IMR-90 (cell line): ENCODE measurements at places on chromosomes 11 and 22. TPM values are rescaled to one million over a fixed set of nuclear protein-coding genes. Genes with fewer than 3 reads are reported as not detected.

DNA sequence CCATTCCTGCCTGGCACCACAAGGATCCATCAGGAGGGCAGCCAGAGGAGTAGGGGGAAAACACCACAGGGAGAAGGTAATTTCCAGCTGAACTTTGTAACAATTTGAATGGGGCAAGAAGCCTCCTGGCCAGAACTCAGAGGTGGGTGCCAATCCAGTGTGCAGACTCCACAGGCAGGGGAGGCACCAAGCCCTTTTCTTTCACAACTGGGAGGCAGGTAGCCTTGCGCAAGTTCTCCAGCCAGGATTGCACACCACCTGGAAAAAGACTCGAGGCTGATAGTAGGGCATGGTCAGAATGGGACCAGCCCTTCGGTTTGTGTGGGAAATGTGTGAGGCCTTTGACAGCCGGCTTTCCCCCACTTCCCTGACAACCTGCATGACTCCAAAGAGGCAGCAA is 161.9 kb upstream of the ARHGAP42 start:
- no peak for DNase-seq

DNA sequence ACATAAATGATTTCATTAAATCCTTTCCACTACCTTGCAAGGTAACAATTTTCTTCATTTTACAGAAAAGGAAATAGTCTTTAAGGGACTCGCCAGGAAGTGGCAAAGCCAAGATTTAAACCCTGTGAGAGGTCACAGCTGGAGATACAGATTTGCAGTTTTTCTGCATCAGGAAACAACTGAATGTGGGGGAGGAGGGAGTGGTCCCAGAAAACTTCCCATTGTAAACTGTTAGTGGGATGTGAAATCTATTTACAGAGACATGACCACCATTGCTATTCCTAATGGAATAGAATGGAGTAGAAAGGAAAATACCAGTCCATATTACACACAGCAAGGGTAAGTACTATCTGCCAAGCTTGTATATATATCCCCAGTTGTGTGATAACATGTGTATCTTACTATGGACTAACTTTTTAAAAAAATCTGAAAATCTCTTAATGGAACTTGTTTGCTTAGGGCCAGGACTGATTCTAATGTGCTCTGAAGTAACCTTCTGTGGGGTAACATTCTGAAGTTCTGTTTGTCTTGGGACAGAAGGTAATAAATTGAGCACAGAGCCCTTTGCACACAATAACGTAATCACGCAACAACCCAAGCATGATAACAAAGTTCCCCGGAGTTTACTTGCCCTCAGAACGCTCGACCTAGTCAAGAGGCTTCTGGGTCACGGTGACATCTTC is 10.9 kb upstream of the TSKU start:
- DNase-seq: peak; percentile 50

- no peak for DNase-seq
Observed at GRCh38 chr22:45506816-45507360, 4.2 kb downstream of the FBLN1 start.

DNA sequence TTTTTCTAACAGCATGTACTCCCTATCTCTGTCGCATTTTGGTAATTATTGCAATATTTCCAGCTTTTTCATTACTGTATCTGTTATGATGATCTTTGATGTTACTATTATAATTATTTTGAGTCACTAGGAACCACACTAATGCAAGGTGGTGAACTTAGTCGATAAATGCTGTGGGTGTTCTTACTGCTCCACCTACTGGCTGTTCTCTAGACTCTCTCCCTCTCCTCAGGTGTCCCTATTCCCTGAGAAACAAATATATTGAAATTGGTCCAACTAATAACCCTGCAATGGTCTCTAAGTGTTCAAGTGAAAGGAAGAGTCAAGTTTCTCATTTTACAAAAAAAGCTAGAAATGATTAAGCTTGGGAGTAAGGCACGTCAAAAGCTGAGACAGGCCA is 10.5 kb downstream of the ARL14EP start:
- DNase-seq: no peak

- DNase-seq: no peak
Observed at GRCh38 chr11:110772863-110773262, 60.6 kb upstream of the ARHGAP20 start.

DNA sequence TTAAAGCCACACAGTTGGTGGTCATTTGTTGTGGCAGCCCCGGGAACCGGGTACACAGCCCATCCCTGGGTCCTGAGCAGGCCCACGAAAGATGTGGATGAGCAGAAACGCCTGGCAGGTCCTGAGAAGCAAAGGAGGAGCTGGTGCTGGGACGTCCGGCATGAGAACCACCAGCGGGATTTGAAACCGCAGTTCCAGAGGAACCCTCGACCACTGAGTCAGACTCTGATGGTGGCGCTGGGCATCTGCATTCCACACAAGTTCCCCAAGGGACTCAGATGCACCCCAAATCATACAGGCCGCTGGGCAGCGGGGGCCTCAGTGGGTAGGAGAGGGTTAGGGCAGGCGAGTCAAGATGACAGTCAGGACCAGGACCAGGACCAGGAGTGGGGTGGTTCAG is 363.0 kb downstream of the SHANK2 start:
- no peak for DNase-seq

GRCh38 chr11:68271023-68271780 is 571 bp downstream of the C11orf24 start:
- peak; percentile 83 for DNase-seq

DNA sequence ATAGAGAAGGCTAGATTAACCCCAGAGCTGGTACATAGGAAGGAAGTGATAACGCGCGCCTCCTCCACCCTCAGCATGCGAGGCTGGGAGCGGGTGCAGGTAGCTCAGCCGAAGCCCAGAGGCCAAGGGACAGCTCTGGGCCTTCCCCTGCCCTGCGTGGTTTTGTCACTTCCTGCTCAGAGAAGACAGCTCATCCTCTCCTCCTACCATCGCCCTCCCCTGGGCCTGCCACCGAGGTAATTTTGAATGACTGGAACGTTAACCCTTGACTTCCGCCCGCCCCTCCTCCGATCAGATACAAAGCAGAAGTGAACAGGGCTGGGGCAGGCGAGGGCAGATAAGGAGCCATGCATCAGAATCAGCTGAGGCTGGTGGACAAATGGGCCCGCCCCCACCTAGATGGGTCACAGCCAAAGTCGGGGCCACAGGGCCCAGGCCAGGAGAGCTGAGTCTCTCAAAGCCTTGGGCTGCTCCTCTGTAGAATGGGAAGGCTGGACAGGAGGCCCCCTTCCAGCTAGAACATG is 1.6 kb downstream of the RAC2 start:
- DNase-seq: peak; percentile 38

GRCh38 chr22:41383085-41383484 is 1.3 kb downstream of the TEF start:
- DNase-seq: no peak

- DNase-seq: no peak
Observed at GRCh38 chr22:39446239-39446721, 10.5 kb upstream of the MGAT3 start.

- no peak for DNase-seq
Observed at GRCh38 chr11:60852982-60853950, 2.5 kb downstream of the PTGDR2 start.

- DNase-seq: no peak
Observed at GRCh38 chr11:43558556-43559127, 121.9 kb upstream of the HSD17B12 start.

- no peak for DNase-seq
Observed at GRCh38 chr11:45817191-45817590, 12.2 kb downstream of the SLC35C1 start.

DNA sequence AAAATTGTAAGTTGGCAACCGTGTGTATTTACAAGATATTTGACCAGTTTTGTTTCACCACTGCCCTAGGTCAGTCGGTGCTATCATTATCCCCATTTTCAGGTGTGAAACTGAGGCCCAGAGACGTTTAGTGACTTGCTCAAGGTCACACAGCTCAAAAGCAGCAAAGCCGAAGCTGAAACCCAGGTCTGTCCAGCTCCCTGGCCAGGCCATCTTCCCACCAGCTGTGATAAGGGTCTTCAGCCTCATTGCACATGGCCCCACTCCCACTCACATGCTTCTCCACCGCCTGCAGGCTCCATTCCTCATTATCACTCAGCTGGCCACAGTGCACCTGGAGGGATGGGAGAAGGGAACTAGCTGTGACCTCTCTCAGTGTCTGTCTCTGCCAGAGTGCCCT is 83.2 kb downstream of the PDE2A start:
- no peak for DNase-seq

- DNase-seq: no peak
Observed at GRCh38 chr11:22666325-22666687, at the start of gene GAS2. Gene GAS2, plus strand, starts transcription at chr11:22666611. Its CDS starts 8,259 bp downstream, at chr11:22674870.

EMID1 gene
- total RNA-seq: 0.28 and 0.54 TPM in 2 replicates

C22orf31 gene
- total RNA-seq: not detected in 2 replicates

EIF3L gene
- 464 and 593 TPM in 2 replicates for total RNA-seq

GDPD5 gene
- total RNA-seq: 1.7 and 2.0 TPM in 2 replicates

TRIM21 gene
- 18.6 and 19.2 TPM in 2 replicates for total RNA-seq

DERL3 gene
- total RNA-seq: under 0.01 and 0.18 TPM in 2 replicates

ST14 gene
- total RNA-seq: not detected in 2 replicates
